T-helper 9 cell (primary cell): ENCODE measurements at places on chromosomes 3 and 15.

- no peak for DNase-seq
Measured at GRCh38 chr3:169299129-169299528, 364.4 kb downstream of the MECOM start.

DNA sequence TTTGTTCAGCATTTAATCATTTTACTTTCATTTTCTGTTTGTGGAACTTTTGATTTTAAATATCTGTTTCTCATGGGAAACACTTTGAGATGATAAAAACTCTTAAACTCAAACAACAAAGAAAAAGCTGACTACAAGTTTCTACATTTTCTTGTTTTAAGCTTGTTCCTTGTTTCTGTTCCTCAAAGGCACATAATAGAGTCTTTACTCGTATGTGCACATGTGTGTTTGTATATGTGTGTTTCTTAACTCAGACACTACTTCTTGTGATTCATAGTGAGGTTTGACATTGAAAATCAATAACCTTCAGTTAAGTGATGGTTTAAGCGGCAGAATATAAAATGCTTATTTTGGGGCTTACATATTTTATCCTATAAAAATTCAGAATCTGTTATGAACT, 786.7 kb upstream of the EPHA6 start:
- no peak for DNase-seq

DNA sequence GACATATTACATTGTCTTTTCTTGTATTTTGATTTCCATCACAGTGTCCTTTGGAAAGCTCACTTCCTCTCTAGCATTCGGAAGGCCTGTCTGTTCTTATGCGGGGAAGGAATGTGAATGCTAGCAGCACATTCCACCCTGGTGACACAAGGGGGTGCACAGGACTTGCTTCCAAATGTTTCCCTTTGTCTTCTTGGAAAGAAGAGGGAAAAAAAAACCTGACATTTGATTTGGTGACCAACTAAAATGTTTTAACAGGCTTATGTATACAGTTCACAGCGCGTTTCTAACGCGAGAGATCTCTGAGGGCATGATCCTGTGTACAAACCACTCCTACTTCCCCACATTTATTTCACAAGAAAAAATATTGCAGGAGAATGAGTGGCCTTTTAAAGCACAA, 107.6 kb upstream of the FXR1 start:
- DNase-seq: no peak

DNA sequence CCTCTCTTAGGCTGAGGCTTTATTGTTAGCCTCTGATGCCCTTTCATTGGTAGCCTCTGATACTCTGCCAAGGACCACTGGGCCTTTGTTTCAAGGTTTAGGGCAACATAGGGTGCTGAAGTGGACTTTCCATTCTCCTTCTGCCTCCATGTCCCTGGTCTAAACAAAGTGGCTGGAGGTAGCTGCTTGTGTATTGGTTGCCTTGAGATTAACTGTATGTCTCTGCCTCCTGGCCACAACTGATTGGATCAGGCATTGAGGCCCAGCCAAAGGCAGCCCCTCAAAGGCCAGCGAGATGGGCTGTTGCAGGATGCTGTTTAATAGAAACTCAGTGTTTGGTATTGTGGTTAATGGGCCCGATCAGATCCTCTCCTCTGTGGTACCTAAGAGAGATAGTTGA, 77.9 kb upstream of the PRR23C start:
- no peak for DNase-seq

GRCh38 chr15:55016225-55016624, 180.5 kb downstream of the RSL24D1 start:
- no peak for DNase-seq

GRCh38 chr15:29675791-29676301, 146.4 kb downstream of the TJP1 start:
- DNase-seq: no peak

DNA sequence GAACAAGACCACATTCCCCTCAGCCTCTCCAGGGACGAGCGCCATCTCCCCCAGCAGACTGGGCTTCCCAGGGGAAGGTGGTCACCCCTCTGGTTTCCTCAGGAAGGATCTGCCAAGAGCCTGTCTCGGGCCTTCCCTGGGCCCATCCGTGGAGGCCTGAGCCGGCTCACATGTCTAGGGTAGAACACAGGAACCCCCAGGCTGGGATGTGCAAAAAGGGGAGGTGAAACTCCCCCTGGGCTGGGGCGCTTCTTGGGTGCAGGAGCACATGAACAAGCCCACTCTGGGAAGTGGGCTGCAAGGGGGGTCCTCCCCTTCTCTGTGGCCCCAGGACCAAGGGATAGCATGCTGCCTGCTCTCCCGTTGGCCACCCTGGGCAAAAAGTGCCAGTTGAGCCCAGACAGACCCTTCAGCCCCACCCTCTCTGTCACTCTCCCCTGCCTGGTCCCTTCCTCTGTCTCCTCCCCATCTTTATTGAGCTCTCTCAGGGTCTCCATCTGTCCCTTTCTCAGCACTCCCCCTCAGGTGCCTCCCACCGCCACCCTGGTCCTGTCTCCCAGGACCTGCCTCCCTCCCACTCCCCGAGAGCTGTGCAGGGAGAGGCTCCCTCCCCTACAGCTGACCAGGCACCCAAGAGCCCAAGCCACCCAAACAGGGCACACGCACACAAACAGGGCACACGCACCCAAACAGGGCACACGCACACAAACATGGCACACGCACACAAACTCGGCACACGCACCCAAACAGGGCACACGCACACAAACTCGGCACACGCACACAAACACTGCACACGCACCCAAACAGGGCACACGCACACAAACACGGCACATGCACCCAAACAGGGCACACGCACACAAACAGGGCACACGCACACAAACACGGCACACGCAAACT, 864 bp downstream of the SEMA3G start:
- no peak for DNase-seq

DNA sequence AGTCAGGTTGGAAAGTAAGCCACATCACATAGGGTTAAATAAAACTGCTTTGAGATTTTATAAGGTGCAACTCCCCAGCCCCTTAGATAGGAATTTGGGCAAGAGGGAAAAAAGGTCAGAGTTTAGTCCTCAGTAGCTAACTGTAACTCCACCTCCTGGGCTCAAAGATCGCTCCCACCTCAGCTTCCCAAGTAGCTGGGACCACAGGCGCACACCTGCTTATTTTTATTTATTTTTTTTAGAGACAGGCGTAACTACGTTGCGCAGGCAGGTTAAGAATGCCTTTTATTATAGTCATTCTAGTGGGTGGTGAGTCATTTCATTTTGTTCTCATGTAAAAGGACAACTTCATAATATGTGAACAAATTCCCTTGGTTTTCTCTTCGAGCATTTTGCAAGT, 14.7 kb downstream of the TM2D3 start:
- DNase-seq: no peak

DNA sequence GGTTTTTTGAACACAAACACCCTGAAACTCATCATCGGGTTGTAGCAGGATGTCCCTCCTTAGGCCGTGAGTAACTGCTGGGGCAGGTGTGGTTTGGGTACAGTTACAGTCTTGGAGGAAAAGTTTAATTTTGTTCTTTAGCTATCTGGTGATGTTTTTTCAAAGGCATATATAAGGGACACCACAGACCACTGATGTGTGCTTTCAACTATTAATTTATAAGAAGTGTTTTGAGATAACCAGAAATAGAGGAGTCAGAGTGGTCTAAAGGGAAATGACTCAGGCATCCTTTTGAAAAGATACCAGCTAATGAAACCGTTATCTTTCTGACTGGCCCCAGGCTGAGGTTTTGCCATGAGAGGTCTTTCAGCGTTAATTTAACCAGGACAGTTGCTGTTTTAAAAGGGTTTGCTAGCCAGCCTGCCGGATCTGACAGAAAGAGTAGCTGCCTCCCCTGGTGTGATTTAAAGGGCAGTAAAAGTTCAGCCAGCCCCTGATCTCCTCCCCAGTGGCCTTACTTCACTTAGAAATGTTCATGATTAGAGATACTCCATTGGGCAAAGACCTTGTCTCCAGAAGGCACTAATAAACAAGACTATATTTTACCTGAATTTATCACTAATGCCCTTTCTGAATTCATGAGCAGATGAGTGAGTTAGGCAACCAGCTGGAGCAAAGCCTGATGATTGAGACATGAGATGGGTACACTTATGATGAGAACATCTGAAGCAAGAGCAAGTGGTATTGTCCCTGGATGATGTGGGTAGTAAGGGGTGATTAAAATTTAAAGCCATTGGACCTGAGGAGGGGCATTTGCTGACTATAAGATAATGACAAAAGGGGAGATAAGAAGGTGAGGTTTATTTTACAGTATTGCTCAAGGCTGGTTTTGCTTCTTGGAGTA, 482.5 kb upstream of the TBL1XR1 start:
- DNase-seq: no peak

DNA sequence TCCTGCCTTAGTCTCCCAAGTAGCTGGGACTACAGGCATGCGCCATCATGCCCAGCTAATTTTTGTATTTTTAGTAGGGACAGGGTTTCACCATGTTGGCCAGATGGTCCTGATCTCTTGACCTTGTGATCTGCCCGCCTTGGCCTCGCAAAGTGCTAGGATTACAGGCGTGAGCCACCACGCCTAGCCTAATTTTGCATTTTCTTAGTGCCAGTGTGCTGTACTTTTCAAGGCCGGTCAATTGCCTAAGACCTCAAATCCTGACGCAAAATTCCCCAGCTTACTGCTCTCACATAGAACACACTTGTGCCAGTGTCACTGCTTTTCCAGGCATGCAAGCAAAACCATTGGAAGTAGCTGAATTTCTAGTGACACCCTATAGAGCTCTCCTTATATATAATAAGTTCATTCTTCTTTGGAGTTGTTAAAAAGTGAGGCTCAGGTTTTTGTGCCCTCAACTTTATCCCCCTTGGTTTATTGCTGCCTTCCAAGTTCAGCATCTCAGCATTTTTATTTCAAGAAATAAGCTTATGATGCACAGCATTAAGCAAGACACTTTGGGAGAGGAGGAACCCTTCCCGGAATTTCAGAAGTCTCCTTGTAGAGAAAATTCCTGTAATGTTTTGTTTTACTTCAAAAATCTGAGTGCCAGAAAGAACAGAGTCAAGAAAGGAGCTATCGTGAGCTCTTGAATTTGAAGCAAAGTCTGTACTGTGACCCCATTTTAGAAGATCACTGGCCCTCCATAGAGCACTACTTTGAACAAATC, 93.2 kb downstream of the FILIP1L start:
- no peak for DNase-seq
